Eye (tissue), 1 donor: ENCODE measurements at places on chromosomes 2 and 18.
A peak's percentile ranks its signal among the peaks of the same experiment; 100 is the strongest.

- no peak for DNase-seq
Measured at GRCh38 chr2:54166121-54166773, 50.8 kb downstream of the ACYP2 start.

- no peak for DNase-seq
Measured at GRCh38 chr18:34039201-34039600, 185.5 kb downstream of the NOL4 start.

GRCh38 chr2:75079575-75079974 is 119.7 kb downstream of the TACR1 start:
- no peak for DNase-seq

DNA sequence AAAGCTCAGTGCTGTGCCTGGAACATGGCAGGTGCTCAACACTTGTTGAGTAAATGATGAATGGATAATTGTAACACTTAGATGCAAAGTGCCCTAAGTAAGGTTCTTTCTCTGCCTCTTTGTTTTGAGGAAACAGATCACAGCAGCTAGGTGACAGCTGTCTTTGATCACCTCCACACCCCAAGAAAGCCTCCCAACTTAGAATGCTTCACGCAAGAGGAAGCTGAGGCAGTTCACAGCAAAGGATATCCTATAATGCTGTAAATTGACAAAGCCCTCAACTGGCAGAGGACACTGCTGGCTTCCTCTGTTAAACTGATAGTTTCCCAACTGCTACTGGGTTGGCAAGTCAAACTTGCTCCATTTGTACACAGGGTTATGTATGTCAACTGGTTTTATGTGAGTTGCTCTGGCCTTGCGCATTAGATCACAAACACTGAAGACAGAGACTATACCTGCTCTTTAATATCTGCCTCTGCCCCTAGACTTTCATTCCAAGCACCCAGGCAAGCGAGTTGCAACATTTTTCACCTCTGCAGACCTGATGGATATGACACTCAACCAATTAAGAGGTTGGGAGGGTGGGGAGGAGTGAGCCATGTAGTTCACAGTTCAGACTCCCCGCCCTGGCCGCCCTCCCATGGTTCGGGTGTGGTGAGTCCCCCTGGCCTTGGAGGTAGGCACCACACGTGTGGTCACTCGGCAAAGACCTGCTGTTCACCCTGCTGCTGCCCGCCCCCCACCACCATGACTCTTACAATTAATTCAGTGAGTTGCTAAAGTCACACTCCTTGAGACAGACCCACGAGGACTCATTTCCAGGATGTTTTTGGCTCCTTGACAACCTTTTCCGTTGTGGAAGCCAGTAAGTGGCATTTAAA is 4.8 kb upstream of the MALL start:
- no peak for DNase-seq

DNA sequence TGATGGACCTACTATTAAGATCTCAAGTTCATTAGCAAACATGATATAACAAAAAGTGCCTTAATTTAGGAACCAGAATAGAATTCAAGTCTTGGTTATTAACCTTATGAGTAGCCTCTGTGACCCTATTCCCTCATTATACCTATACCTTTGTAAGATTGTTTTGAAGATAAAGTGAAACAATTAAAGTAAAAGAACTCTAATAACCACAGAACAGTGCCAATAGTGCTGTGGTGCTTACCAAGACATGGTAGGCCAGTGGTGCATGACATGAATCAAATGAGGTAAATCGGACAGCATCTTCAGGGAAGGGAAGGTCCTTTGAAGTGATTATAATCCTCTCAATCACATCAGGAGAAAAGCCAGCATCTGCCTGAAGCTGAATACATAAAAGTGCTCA is 36.4 kb downstream of the METTL4 start:
- DNase-seq: no peak

DNA sequence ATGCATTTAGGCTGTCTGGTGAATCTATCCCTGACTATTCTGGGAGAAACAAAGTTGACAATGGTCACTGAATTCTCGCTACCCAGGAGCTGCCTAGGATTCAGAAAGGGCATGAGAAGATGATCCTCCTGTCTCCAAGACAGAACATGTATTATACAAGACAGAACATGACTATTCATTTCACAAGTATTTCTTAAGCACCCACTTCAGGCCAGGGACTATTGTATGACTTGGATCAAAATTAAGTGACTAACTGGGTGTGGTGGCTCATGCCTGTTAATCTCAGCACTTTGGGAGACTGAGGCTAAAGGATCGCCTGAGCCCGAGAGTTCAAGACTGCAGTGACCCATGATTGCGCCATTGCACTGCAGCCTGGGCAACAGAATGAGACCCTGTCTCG is 235.8 kb upstream of the RAB12 start:
- no peak for DNase-seq

DNA sequence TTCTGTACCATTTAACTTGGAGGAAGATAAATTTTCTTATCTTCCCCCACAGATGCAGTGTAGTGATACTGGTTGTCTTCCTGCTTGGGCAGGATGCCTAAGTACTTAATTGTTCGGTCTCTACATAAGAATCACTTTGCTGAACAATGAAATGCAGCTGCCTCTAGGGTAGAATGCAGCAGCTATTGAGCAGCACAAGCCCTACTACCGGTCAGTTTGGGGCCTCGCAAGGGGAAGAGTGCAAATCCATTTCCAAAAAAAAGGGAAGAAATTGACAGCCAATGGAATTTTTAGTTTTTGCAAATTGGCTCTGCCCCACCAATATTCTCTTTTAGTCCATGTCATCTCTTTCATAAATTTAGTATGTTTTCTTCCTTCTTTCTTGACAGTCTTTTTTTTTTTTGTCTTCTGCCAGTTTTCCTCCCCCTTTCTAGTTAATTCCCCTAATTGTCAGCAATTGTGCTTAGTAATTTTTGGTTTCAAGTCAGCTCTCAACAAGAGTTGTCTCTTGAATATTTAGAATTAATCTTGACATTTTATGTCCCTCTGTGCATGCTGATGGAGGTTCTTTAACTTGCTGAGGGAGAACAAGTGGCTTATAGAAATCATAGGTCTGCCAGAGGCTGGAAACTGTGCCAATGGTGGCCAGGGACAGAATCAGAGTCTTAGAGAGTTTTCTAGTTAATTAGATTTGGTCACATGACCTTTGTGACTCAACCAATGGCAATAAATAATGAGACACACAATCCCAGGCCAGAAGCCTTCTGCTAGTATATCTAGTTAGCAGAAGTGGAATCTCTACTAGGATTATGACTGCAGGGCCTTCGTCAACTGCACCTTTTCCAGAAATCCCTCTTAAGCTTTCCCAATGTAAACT is 270.0 kb downstream of the CTNNA2 start:
- no peak for DNase-seq

GRCh38 chr2:196535742-196536141 is 103.8 kb upstream of the CCDC150 start:
- no peak for DNase-seq

DNA sequence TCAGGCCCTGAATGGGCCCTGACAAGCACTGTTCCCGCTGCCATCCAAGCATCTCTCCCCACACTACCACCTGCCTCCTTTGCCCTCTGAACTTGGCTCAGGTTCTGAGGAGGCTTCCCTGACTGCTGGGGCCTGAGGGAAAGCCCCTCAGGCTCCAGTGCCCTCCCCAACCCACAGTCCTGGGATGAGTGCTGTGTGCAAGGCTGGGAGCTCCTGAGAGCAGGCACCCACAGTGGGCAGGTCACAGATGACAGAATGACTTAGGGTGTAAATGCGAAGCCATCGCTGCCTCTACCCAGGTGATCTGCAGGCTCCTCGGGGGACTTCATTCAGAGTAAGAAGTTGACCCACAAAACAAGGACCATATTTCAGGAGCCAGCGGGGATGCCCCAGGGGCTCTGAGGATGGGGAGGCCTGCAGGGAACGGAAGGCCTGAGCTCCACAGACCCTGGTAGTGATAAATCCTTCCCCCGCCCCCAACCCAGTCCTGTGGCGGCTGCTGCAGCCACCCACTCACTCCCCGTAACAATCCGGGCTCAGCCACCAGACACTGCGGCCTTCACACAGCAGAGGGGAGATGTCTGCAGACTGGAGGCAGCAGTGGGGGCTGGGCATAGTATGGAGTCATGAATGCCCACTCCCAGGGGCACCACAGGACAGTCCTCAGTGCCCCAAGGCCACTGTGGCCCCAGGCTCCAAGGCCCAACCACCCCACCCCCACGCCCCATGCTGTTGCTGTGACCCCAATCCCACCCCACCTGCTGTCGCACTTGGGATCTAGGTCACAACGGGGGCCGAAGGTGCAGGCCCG is 8.9 kb downstream of the BIN1 start:
- DNase-seq: peak; percentile 42

DNA sequence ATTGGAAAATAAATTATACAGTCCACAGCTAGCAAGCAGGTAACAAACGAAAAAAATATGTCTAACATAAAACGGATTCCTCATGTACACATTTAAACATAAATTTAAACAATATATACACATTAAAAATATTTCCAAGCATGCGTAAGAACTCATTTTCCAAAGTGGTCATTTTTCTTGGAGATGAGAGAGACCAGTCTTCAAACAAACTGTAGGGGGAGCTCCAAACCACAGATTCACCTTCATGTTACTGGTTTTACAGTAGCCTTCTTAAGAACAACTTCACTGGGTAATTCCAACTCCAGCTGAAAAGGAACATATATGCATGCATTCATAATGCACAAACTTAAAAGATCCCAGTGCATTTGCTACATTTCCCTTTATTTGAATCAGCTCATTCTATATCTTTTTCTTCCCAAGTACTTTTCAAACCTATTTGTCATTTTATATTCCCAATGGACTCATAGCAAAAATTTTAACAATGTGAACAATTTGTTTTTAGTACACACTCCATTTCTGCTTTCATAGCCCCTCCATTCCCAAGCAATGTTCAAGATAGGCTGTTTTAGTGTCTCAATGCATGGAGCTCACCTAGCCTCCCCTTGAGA is 4.7 kb upstream of the STAMBP start:
- peak; percentile 89 for DNase-seq

DNA sequence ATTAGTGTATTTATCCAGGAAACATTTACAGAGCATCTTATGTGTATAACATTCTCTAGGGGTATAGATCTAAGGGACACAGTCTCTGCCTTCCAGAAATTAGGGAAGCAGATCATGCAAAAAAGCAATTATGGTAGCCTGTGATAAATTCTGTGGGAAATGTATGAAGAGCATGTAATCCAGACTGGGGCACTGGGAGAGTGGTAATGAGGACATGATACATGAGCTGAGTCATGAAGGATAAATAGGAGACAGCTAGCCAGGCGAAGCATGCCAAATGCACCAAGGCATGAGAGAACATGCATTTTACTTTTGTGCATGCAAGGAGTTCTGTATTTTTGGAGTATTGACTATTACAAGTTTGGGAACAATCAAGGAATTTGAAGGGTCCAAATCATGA is 8.9 kb upstream of the RPRM start:
- DNase-seq: peak; percentile 57

GRCh38 chr2:128832946-128833663 is 514.4 kb upstream of the HS6ST1 start:
- DNase-seq: peak; percentile 62

DNA sequence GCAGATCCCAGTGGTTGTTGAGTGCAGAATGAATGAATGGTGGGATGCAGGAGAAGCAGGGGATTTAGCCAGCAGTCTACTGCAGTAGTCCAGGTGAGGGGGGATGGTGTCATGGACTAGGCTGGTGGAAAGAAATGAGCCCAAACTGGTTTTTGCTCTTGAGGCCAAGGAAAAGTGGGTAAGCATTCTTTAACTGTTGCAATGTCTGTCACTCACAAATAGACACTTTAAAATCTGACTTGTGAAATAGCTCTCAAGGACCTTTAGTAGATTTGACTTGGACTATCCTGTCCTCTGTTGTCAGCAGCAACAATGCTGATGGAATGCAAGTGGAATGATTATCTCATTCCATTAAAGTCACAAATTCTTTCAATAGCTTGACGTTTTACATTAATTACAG is 37.5 kb upstream of the STK17B start:
- no peak for DNase-seq

DNA sequence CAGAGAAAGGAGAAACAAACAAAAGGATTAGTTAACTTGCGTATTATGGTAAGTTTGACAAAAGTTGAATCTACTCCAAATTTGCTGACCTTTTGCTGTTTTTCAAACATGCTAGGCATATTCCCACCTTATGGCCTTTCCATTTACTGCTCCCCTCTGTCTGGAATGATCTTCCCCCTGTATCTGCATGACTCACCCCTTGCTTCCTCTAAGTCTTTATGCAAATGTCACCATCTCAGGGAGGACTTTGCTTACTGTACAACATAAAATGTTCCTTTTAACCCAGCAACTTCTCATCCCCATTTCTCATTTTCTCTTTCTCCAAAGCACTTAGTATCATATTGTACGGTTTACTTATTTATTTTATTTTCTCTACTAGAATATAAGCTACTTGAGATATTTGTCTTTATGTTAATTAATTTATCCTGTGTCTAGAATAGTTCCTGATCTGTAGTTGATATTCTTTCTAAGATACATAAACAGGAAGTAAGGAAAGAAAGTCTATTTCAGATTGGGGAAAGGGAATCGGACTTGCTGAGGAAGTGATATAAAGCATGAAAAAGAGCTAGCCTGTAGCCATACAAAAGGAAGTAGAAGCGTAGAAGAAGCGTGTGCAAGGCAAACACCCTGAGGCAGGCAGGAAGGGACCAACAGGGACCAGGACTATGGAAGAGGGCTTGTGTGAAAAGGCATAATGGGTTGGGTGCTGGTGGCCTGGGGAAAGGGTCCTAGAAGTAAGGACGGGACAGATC is 144.9 kb upstream of the ERBB4 start:
- DNase-seq: no peak

DNA sequence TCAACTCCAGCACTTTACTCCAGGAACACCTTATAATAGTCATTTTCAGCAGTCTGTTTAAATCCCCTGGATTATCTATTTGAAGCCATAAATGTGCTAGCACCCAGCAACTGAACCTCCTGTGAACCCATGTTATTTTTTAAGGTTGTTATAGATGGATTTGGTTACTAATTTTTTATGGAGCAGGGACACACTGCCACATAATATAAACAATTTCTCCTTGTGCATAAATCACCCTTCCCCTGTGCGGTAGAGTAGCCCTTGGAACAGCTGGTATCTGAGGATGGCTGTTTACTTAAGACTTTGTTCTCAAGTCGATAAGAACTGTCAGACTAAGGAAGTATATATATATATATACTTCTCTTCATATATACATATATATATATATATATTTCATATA is 367.4 kb downstream of the EPHA4 start:
- no peak for DNase-seq

DNA sequence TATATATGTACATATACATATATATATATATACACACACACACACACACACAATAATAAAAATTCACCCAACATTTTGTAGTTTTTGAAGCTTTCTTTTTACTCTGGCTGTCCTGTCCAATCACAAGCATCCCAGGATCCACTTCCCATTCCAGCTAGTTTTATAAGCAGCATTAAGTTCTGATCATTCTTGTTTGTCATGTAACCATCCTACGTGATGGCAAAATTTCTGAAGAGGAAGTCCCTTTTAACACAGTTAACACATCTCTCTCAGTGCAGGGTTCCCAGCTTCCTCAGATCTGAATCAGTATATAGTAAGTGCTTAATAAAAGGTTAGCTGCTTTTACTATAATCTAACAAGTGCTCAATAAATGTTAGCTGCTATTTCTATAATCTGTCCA is 26.4 kb downstream of the MYOM1 start:
- no peak for DNase-seq
